ENCODE measurements at places on chromosomes 1 and 21.

DNA sequence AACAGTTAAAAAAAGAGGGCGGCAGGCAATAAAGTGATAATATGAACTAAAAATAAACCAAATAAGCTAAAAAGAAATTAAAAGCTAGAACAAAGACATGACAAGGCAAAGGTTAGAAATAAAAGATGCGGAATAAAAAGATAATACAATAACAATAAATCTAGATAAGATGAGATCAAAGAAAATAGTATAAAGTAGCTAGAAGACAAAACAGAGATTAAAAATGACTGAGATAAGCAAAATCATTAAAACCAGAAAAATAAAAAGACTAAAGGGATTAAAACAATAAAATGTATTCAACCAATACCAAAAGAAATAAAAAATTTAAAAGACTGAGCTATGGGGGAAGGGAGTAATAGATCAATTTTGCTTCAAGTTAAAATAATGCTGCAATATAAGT, 10.8 kb upstream of the SOX13 start:
- DNase-seq, result no peak

- no peak for DNase-seq
Measured at GRCh38 chr1:190809312-190809711, 331.6 kb upstream of the BRINP3 start.

DNA sequence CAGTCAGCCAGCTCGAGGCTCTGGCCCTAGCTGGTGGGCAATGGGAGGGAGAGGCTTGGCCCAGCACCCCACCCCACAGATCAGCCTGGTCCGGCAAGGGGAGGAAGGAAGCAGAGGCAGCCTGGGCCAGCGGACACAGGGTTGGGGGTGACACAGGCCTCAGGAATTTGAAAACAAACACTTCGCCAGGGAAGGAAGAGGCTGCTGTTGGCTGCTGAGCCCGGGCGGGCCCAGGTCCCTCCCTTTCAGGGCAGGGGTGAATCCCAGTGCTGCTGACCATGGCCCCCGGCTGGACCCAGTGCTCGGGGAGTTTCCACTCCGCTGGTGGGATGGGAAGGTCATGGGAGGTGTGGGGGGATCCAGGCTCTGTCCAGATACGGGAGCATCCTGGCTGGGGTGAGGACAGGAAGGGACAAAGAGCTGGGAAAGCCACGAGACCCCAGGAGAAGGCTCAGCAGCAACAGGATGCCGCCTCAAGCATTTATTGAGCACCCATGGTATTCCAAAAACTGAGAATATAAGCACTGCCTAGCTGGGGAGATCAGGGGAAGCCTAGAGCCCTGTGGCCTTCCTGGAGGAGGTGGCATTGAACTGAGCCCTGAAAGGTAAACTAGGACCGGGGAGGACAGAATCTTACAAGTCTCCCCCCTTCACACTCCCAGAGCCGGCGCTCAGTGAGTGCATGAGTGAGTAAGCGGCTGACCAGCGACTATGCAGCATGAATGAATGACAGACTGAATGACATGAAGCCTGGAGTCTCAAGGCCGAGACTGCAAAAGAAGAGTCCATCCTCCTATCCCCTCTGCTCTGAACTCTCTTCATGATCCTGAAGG, 26.2 kb upstream of the EPHA2 start:
- DNase-seq, result no peak

GRCh38 chr1:192726820-192727504, 81.9 kb upstream of the RGS2 start:
- no peak for DNase-seq

DNA sequence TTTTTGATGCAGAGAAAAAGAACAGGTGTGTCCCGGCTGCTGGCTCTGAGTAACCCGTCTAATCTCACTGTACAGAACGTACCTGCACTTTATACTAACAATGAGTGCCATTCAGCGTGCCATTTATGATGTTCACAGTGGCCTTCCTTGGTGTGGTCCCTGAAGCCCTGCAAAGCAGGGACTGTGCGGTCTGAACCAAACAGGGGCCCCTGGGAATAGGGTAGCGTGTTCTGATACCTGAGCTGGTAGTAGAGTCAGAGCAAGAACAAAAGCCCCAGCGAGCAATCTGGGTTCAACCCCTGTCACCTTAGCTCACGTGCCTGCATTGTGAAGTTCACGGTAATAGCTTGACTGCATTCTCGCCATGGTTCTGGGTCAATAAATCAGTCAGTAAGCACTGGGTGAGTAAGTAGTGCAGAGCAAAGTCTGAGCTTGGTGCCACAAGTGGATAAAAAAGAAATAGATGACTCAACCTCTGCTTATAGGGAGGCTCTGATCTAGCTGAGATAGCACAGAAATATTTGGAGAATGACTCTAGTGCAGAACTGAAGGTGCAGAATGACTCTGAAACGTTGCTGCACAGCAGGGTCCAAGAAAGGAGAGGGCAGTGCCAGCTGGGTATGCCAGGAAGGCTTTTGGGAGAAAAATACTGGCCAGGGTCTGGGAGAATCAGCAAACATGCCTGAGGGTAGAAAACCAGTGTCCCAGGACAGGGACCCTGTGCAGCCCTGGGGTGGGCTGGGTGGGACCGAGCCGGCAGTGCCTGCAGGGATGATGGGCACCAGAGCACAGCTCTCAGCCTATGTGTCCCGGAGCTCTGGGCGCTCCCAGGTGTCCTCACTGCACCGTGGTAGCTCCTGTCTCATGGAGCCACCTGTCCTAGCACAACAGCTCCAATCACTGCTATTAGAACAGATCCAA, 125.9 kb downstream of the RHOU start:
- no peak for DNase-seq

GRCh38 chr1:176785056-176785455, 322.1 kb downstream of the PAPPA2 start:
- no peak for DNase-seq

DNA sequence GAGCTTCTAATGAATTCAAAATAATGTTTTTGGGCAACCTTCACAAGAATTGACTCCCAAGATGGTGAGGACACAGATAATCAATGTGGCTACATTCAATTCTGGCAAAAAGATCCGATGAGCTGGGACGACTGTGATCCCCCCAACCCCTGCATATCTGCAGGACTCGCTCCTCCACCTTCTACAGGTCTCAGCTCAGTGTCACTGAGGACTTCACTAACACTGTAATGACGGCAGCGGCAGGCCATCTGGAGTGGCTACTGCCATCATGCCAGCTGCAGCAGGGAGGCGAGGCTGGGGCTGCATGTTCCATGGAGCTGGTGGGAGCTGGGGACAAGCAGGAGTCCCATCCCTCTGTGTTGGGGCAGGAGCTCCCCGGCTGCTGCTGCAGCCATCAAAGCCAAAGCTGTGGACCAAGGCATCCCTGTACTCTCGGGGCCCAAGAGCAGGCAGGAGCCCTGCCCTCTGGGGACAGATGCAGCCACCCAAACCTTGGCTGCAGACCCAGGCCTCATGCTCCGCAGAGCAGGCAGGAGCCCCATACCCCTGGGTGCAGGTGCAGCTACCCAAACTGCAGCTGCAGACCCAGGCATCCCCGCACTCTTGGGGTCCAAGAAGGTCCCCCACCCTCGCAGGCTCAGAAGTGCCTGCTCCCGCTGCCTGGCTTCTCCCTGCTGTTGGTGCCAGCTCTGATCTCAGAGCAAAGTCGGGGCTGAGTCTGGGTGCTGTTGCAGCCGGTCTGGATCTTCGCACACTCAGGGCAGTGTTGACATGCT, 12.2 kb upstream of the DHRS3 start:
- DNase-seq, result no peak

- DNase-seq, result no peak
Measured at GRCh38 chr1:78073441-78073840, 27.7 kb downstream of the GIPC2 start.

DNA sequence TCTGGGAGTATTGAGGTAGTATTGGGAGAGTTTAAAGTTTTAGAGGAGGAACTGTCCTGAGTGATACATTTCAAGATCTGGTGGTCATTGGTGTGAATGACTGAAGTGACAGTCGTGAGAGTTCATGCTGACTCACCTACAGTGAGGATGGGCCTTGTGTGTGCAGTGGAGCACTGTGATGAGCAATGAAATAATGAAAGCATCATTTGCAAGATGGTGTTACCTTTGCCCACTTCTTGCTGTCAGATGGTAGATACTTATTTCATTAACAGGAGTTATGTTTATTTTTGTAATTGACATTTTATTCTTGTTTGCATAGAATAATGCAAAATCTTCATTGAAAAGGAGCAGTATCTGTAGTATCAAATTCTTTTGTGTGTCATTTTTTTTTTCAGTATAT, 29.0 kb downstream of the POU2F1 start:
- no peak for DNase-seq

GRCh38 chr1:115156826-115157468, 67.6 kb upstream of the TSPAN2 start:
- DNase-seq, result no peak

- no peak for DNase-seq
Measured at GRCh38 chr1:111202707-111203623, 2.5 kb upstream of the DENND2D start.

- DNase-seq, result no peak
Measured at GRCh38 chr1:18854331-18855025, 5.0 kb downstream of the TAS1R2 start.

DNA sequence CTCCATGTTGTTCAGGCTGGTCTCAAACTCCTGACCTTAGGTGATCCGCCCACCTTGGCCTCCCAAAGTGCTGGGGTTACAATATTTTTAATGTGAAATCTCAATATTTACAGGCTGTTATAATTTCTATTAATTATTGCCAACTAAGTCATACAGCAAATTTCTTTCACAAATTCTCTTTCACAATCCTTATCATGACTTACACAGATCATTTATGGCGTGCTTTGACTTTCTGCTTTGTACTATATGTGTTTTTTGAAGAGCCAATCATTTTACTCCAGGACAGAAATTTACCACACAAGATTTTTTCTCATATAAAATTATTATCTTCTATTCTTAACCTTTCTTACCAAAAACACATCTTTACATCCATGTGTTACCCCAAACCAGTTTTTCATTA, 1729.9 kb downstream of the NCAM2 start:
- no peak for DNase-seq

Measured in cortex of kidney (tissue), 1 donor.